ENCODE measurements at places on chromosomes 7 and 10. TPM values are rescaled to one million over a fixed set of nuclear protein-coding genes. Genes with fewer than 3 reads are reported as not detected.

- no peak for DNase-seq
Measured at GRCh38 chr10:69898524-69898923, 96.8 kb downstream of the COL13A1 start.

- no peak for DNase-seq
Measured at GRCh38 chr7:106059556-106059955, 52.6 kb downstream of the SYPL1 start.

GRCh38 chr10:98427011-98427515, 12.1 kb upstream of the PYROXD2 start:
- no peak for DNase-seq

GRCh38 chr10:64148607-64149006, 627.4 kb downstream of the REEP3 start:
- no peak for DNase-seq

DNA sequence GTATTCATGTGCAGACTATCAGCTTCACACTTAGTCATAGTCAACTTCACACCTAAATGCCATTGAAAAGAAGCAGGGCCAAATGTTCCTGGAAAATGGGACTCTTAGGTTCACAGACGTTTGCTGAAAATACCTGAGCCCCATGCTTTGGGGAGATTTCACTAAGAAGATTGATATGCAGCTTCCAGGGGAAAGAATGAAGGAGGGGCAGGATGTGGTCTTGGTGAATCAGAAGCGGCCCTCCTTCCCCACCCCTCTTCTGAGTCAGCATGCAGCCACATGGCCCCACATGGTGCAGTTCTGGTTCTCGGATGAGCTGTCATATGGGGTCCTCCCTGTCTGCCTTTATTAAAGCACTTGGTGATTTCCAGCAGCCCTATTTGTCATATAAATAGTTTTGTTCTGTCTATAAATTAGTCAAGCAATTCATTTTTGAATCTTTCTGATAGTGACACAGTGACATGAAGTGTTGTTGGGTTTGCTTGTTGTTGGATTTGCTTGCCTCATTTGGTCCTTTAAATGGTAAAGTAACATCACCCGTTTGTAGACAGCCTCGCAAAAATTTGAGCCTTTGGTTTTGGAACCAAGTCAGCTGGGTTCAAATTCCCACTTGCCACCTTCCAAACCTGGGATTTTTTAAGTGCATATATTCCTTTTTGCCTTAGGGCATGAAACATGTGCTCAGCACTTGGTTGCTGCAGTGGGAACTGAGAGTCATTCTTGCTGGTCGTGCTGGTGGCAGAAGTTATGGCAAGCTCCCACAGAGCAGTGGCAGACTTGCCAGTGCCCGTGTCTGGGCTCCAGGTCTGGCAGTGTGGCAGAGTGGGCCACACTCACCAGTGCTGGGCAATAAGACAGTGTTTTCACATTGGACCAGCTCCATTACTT, 68.1 kb upstream of the CDK6 start:
- peak; percentile 89 for DNase-seq

- no peak for DNase-seq
Measured at GRCh38 chr10:51366044-51366443, 291.8 kb downstream of the PRKG1 start.

The TMEM176B gene
- 0.27 TPM for total RNA-seq

The SYNPO2L gene
- total RNA-seq: not detected
